ENCODE measurements at places on chromosomes 1 and 21.

DNA sequence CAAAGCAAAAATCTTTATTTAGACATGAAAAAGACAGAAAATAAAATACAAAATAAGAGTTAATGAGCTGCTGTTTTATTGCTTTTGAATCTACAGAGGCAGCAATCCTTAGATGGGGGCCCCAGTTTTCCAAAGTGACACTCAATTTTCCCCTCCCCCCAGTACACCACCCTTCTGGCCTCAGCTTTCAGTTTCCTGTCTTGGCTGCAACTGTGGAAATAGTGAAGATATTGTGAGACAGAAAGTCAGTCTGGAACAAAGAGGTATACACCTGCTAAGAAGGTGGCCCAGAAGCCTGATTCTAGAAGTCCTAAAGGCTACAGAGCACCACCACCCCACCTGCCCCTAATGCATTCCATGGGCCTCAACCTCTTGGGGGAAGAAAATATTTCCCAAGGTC lies 1.1 kb upstream of the MTMR11 start:
- no peak for DNase-seq

GRCh38 chr1:200037904-200038303 lies 10.4 kb downstream of the NR5A2 start:
- DNase-seq: no peak

- no peak for DNase-seq
These were observed 66.4 kb upstream of the FBXO28 start for GRCh38 chr1:224047538-224047937.

GRCh38 chr1:154445040-154445472 lies 39.9 kb downstream of the IL6R start:
- DNase-seq: no peak

GRCh38 chr1:69433073-69433472 lies 134.6 kb upstream of the LRRC7 start:
- no peak for DNase-seq

DNA sequence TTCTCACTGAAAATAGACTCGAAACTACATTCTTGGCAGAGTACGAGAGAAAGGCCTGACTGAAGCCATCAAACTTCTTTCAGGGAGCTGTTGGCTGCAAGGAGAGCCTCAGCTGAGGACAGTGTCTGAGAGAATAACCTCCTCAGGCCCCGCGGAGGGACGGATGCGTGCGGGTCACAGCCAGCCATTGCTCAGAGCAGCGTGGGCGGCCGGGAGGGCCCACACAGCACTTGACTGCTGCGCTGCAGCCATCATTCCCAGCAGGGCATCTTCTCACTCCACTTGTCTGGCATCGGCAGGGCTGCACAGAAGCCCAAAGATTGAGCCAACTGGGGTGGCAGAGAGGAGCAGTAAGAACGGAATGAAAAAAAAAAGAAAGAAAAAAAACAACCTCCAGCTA lies 113.5 kb downstream of the XCL2 start:
- DNase-seq: no peak

DNA sequence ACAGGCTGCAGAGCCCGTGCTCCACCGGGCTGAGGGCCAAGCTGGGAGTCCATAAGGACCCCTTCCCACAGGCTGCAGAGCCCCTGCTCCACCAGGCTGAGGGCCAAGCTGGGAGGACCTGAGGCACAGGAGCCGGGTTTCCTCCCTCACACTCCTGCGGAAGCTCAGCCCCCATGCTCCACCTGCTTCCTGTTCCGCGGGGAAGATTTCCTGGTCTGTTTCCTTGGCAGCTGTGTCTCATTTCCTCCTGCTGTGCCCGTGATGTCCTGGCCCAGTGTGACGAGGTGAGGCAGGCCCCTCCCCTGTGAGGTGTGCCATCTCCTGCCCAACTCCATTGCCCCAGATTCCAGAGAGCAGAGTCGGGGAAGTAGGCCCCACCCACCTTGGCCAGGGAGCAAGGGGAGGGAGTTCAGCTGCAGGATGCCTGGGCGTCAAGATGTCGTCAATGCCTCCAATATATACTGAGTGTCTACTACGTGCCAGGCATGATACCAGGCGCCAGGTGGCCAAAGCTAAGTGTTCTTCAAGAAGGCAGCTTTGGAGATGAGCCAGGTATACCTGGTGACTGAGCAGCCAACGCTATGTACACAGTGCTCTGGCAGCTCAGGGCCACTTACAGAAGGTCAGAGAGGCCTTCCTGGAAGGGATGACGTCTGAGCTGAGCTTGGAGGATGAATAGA lies 58.8 kb downstream of the NAV1 start:
- DNase-seq: no peak

DNA sequence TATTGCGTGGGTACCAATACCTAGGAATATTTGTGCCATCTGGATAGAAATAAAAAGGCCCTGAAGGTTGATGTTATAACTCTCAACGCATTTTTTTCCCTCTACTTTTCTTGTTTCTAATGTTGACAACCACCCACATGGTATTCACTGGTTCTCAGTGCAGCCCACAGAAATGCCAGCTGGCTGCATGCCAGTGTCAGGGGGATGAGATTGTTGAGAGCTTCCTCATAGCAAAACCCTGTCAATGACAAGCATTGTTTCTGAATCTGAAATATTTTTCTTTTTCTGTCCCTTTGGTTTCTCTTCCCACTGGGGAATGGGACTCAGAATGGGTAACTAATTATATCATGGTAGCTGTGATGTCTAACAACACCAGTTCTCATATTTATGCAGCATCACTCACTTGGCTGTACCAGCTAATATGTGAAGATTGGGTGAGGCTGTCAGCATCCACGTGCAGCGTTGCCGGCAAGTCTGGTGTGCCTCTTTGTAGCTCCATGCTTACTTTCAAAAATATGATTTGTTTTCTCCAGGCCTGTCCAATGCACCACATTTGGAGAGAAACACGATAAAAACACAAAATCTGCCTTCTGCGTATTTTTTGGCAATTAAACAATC lies 284.6 kb downstream of the PTBP2 start:
- DNase-seq: peak; percentile 67

- no peak for DNase-seq
These were observed 9.1 kb downstream of the NES start for GRCh38 chr1:156667968-156668709.

DNA sequence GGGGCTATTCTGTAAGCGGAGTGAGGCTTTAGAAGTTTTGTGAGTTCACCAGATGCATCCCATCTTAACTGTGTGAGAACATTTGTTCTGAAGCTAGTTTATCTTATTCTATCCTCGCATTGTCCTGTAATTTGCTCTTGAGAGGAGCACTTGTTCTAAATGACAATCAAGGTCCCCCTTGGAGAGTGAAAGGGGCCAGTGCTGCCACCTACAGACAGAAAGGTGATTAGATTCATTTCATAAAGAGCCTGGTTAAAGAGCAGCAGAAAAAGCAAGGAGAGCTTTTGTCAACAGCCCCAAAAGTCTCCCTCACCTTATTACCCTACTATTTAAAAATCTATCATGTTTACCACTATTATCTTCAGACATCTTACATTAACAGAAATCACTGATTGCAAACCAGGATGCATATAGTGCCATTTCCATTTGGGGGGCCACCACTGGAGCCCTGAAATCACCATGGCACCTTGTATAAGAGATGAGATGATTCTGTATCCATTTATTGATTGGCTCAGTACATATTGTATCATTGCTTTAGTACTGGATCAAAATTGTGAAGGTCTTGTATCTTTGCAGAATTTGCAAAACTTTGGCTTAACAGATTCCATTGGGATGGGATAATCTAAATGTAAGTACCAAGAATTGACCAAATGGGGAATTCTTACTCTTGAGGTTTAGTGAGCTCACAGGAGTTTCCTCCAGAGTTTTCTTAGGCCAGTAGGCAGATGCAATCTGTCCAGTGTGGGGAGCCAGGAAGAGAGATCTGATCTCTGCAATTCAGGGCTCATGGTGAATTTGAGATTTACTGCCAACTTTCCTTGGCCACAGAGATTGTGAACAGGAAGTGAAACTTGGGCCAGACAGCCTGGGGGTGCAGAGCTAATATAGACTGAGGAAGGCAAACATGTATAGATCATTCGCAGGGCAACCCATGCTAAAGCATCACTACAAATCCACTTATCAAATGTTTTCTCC lies 64.3 kb upstream of the TRABD2B start:
- DNase-seq: peak; percentile 18

DNA sequence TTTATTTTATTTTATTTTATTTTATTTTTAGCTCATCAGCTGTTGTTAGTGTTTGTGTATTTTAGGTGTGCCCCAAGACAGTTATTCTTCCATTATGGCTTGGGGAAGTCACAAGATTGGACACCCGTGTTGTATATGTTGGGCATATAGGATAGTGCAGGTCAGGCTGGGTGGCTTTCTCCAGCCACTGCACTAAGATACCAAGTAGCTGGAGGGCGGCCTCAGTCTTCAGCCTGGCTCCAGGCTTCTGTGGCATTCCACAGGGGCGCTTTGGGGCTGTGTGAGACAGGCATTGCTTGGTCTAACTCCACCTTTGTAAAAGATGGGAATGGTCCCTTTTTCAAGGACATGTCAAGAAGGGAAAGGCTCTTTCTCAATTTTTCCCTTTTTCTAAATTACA lies 16.5 kb downstream of the RRP1B start:
- DNase-seq: no peak

DNA sequence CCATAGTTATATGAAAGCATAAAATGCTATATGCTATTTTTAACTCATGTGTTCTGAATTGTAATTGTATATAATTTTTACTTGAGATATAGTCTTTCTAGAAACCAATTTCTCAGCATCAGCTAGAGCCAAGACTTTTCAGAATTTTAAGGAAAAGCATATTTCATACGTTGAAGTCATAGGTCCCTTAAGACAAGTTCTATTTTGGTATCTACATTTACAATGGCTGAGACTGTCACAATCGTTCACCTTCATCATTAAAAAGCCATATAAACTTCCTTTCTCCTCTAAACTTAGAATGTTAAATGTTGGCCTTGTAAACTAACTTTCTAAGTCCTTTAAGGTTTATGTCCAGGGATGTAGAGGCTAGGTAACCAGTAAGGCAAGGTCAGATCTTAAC lies 104.1 kb downstream of the LRRC40 start:
- no peak for DNase-seq

- DNase-seq: no peak
These were observed 30.9 kb downstream of the PROX1 start for GRCh38 chr1:214018386-214019268.

GRCh38 chr1:152459596-152460528 lies 45.8 kb upstream of the CRNN start:
- peak; percentile 20 for DNase-seq

- DNase-seq: no peak
These were observed 208.2 kb upstream of the USP25 start for GRCh38 chr21:15521644-15522001.

Measured in fibroblast of skin of left quadriceps (primary cell).